ENCODE measurements at places on chromosomes 6 and 20.

GRCh38 chr20:54793291-54793992, 318.0 kb downstream of the DOK5 start:
- no peak for DNase-seq

DNA sequence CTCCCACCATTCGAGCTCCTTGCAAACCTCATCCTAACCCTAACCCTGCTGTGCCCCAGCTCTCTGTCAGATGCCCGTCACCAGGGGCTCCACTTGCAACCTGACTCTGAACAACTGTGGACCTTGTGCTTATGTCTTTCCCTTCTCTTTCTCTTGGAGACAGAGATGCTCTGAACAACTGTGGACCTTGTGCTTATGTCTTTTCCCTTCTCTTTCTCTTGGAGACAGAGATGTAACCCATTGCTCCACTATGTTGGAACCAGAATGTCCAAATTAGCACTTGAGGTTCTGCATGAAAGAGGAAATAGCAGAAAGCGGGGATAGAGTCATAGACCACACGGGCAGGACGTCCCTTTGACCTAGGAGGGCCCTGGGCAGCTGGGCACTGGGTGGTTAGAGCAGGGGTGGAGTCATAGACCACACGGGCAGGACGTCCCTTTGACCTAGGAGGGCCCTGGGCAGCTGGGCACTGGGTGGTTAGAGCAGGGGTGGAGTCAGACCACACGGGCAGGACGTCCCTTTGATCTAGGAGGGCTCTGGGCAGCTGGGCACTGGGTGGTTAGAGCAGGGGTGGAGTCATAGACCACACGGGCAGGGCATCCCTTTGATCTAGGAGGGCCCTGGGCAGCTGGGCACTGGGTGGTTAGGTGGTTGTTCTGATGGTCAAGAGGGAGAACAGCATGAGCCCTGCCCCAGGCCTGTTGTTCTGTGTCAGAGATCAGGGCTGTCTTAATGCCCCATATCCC, 22.2 kb downstream of the PCMTD2 start:
- no peak for DNase-seq

DNA sequence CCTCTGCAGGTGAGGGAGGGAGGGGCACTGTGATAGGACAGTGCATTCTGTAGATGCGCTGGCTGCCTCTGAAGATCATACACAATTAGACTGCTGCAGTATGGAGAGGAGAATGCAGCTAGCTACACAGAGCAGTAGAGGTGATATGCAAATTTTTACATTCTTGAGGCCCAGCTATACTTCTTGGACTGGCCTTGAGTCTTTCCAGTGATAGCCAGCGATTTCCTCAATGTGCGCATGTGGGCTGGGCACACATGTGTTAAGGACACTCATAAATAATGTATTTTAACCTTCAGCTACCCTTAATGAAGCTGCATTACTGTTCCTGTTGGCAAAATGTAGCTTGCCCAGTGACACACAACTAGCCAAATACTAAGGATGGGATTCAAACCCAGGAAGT, 19.0 kb downstream of the TTPAL start:
- no peak for DNase-seq

GRCh38 chr6:29992807-29993206, 50.5 kb downstream of the HLA-A start:
- DNase-seq, result no peak

DNA sequence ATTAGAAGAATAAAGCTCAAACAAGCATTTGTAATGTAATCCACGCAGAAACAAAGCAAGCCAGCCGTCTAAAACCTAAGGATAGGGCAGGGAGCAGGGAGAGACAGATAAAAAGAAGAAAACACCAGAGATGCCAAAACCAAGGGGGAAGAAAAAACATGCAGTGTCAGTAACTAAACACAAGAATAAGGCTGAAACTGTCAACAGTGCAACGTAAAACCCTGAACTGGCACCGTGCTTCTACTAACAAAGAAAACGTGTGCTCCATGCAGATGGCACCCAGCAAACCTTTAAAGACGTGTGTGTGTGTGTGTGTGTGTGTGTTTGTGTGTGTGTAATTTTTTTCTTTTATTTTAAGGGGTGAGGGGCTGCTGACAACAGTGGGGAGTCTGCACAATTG, 88.4 kb upstream of the TAB2 start:
- no peak for DNase-seq

DNA sequence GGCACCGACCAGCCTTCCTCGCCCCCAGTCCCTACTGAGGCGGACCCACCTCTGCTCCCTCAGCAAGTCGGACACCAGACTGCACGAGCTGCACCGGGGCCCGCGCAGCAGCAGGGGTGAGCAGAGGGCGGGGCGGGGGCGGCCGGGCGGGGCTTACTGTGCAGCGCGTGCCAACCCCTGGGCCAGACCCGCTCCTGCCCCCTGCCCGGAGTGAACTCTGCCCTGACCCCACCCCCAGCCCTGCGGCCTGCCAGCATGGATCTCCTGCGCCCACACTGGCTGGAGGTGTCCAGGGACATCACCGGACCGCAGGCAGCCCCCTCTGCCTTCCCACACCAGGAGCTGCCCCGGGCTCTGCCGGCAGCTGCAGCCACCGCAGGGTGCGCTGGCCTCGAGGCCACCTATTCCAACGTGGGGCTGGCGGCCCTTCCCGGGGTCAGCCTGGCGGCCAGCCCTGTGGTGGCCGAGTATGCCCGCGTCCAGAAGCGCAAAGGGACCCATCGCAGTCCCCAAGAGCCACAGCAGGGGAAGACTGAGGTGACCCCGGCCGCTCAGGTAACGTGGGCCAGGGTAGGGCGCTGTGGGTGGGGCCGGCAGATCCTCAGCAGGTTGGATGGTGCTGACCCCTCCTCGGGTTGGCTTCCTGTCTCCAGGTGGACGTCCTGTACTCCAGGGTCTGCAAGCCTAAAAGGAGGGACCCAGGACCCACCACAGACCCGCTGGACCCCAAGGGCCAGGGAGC, 1.5 kb upstream of the SLC2A4RG start:
- peak; percentile 19 for DNase-seq

- DNase-seq, result no peak
These were observed 32.7 kb downstream of the NCOA3 start for GRCh38 chr20:47534405-47534804.

DNA sequence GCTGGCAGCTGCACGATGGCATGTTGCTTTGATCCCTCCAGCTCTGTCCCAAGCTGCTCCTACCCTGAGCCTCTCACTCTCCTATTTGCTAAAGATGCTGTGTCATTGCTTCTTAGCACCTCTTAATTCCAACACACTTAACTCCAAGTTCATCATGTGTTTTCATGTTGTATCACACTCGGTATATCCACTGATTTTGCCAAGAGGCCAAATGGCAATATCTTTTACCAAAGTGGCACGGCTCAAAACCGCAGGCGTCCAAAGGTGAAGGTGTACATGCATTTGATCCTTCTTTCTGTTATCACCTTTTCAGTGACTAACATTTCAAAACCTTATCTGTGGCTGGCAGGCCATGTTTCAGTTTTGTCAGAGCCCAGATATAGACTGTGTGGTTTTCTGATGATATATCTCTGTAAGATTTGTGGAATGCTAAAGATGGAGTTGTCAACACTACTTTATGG, 217.0 kb downstream of the TBX18 start:
- no peak for DNase-seq

GRCh38 chr6:169827290-169827717, 75.9 kb downstream of the ERMARD start:
- no peak for DNase-seq

DNA sequence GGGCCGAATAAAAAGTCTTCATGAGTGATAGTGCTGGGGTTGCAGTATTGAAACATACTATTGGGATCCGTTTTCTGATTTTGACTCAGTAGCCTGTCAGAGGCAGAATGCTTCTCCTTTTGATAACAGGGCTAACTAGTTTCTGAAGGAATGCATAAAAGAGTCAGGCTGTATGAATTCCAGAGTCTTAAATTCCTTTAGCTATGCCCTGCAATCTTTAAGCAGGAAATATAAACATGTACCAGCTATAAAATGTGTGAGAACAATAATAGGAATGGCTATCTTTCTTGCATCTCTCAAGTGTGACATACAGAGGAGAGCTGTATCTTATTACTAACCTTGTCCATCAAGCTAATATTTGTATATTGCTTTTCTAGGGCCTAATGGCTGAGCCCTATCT, 917.1 kb downstream of the KIF16B start:
- no peak for DNase-seq

GRCh38 chr20:8858181-8858787, 210.6 kb upstream of the PLCB4 start:
- DNase-seq, result no peak

DNA sequence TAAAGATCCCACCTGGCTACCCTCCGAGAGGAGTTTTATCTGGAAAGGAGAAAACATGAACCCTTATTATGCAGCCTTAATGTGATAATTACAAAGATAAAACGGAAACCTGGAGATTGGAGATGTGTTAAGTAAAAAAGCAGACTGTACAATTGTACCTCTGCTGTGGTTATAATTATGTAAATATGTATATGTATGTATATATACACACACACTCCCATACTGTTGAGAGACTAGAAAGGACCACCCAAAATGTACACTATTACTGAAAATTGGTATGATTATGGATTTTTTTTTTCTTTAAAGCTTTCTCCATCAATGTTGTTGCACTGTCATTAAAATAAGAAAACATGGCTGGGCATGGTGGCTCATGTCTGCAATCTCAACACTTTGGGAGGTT, 72.1 kb upstream of the BCLAF1 start:
- no peak for DNase-seq

DNA sequence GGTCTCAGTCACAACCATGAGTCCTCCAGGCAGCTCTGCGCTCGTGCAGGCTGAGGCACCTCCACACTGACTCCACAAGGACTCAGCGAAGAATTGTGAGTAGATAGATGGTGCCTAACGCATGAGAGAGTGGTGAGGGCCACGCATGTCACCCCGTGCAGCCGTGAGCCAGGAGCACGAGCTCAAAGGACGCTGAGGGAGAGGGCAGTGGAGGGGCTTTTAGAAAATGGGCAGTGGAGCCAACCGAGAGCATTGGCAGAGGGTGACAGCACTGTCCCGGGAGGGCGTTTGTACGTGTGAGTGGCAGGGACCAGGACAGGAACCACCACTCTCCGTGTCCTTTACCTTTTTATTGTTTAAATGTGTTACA, 105.6 kb downstream of the PSMB1 start:
- DNase-seq, result no peak

GRCh38 chr6:87944541-87944954, 103.1 kb upstream of the SPACA1 start:
- no peak for DNase-seq

DNA sequence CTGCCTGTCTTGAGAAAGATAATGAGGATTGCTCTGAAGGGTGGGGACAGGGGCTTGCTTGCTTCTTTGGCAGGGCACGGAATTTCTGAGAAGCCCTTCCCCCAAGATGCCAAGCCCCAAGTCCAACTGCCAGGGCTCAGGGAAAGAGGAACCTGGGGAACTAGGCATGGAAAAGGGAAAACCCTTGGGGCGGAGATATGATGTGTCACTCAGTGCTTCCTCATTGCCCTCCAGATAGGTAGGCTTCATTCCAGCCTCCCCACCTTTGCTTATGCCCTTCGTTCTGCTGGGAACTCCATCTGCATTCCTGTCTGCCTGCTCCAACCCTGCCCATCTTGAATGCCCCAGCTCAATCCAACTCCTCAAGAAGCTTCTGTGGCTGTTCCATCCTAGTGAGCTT, 61.2 kb downstream of the VEGFA start:
- DNase-seq, result no peak

DNA sequence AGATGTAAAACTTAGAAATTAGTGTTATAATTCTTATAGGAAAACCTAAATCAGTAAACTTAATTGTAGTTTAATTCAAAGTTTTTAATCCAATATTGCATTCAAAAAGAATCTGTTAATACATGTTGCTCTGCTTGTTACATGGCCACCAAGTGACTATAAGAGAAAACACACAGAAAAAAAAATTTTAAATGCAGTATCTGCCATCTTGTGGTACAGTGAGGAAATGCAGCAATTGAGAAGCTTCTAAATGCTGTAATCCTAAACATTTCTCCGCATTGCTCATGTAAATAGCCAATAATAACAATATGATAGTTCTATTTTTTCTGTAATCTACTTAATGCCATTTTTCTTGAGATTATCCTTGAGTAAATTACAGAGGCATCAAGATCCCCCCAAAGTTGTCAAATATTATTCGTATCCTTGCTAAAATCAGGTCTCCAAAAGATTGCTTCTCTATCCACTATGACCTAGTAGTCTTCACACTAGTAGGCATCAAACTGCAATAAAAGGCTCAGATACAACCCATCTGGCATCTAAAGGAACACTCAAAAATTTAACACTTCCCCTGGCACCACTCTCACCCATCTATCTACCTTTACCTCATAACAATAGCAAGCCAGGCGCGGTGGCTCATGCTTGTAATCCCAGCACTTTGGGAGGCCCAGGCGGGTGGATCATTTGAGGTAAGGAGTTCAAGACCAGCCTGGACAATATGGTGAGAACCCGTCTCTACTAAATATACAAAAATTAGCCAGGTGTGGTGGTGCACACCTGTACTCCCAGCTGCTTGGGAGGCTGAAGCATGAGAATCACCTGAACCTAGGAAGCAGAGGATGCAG, 34.6 kb downstream of the HDAC2 start:
- DNase-seq, result no peak

Measured in activated CD8-positive, alpha-beta memory T cell treated with anti-CD3 and anti-CD28 coated beads for 1 hour (primary cell).